ENCODE measurements at places on chromosomes 1 and 21.

DNA sequence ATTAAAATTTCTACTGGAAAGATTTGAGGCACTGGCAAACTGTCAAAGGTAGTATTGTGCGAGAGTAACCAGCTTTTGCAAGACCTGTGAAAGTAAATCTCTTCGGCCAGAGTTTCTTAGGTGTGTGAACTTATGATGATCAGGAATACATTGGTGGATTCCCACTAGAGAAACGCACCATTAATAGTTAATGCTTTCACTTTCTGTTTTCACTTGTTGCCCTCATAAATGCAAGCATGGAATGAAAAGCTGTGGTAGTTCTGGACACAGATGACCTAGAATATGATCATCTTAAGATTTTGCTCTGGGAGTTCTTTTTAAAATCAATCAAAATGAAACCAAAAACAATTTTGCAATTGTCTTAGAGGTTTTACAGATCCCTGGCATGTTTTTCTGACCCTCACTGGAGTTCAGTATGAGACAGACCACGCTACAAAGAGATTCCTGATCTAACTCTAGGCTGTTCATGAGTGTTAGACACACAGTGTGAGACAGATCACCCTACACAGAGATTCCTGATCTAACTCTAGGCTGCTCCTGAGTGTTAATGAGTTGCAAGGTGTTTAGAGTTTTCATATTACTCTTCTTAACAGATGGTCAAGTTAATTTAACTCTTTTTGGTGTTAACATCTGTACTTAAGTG, 98.8 kb downstream of the SDCCAG8 start:
- DNase-seq, result no peak

- DNase-seq, result no peak
Observed at GRCh38 chr1:40308036-40308727, 8.9 kb downstream of the COL9A2 start.

- no peak for DNase-seq
Observed at GRCh38 chr1:43509007-43509739, 21.5 kb upstream of the PTPRF start.

DNA sequence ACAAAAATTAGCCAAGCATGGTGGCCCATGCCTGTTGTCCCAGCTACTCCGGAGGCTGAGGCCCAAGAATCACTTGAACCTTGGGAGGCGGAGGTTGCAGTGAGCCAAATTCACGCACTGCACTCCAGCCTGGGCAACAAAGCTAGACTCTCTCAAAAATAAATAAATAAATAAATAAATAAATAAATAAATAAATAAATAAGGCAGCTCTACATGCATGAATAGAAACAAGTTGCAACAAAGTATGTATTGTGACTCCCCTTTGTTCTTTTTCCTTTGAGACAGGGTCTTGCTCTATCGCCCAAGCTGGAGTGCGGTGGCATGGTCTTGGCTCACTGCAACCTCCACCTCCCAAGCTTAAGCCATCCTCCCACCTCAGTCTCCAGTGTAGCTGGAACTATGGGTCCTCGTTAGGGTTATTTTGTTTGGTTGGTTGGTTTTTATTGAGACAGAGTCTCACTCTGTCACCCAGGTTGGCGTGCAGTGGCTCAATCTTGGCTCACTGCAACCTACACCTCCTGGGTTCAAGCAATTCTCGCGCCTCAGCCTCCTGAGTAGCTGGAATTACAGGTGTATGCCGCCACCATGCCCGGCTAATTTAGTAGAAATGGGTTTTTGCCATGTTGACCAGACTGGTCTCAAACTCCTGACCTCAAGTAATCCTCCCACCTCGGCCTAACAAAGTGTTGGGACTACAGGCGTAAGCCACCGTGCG, 8.0 kb downstream of the USP48 start:
- no peak for DNase-seq

GRCh38 chr1:67690411-67690810, 5.4 kb downstream of the GADD45A start:
- DNase-seq, result no peak
